Umbilical cord (tissue), 2 donors: ENCODE measurements at places on chromosomes 1 and 21.

DNA sequence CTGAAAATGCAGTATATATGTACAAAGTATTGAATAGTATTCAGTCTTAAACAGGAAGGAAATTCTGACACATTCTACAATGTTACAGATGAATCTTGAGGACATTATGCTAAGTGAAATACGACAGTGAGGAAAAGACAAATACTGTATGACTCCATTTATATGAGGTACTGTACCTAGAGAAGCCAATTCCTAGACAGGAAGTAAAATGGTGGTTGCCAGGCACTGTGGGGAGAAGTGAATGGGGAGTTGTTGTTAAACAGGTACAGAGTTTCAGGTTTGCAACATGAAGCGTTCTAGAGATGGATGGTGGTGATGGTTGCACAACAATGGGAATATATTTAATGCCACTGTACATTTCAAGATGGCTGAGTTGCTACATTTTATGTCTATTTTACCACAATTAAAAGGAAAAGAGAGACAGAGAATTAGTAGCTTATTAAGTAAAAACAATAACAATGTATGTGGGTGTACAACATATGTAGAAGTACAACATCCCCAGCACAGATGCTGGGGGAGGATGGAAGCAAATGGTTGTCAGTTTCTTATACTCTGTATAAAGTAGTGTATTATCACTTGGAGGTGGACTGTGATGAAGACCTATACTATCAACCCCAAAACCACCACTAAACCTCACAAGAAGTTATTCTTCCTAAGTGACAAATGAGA lies 3.9 kb upstream of the RAB4A start:
- DNase-seq = no peak

DNA sequence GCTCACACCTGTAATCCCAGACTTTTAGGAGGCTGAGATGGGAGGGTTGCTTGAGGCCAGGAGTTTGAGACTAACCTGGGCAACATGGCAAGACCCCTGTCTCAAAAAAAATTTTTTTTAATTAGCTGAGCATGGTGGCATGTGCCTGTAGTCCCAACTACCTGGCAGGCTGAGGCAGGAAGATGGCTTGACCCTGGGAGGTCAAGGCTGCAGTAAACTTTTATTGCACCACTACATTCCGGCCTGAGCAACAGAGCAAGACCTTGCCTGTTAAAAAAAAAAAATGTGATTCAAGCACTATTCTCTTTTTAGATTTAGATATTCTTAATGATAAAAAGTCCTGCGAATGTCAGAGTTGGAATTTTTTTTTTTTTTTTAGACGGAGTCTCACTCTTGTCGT lies 102.5 kb upstream of the L1TD1 start:
- DNase-seq = no peak

- no peak for DNase-seq
These were observed 5.1 kb upstream of the EPS8L3 start for GRCh38 chr1:109768820-109769219.

DNA sequence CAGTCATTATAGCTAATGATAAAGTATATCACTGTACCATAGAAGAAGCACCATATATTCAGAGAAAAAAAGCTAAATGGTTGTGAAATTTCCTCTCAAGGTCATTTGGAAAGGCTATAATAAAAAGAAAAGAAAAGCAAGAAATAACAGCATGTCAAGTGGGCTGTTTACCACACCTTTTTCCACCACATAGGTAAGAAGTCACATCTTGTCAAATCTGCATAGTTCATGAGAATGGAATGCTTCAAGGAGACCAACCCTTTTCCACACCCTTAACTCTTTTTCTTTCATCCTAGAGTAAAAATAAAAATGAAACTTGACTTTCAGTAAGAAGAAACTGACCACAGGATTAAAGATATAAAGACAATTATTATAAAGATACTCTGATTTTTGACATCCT lies 91.2 kb downstream of the ATP6V1G3 start:
- DNase-seq = no peak

DNA sequence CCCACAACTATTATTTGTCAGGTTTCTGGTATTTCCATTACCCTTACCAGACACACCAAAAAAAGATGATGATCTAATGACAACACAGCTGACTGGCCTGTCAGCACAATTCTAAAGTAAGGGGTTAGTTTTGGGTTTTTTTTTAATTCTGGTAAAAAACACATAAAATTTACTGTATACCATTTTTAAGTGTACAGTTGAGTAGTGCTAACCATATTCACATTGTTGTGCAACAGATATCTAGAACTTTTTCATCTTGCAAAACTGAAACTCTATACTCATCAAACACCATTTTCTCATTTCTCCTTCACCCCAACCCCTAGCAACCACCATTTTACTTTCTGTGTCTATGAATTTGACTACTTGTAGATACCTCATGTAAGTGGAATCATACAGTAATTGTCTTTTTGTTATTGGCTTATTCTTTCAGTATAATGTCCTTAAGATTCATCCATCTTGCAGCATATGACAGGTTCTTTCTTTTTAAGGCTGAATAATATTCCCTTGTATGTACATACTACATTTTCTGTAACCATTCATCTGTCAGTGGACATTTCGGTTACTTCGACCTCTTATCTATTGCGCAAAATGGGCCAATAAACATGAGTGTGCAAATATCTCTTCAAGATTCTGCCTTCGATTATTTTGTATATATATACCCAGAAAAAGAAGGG lies 29.8 kb downstream of the ARNT start:
- DNase-seq = no peak

DNA sequence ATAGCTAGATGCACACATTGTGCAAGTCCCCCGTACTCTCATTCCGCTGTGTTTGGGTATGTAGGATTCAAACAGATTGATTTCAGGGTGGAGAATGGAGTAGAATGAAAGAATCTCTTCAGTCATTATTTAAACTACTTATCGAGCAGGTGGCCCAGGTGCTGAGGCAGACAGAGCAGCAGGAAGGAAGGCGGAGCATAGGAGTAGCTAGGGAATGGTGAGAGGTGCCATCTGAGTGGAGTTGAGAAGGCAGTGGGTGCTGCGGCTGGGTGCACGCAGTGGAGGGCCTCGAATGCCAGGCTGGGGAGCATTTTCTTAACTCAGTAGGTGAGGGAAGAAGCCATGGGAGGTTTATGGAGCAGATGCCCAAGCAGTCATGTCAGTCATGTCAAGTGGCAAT lies 45.2 kb upstream of the CD101 start:
- no peak for DNase-seq
